Activated T-cell treated with anti-CD3 and anti-CD28 coated beads for 48 hours (primary cell): ENCODE measurements at places on chromosomes 5 and 9.

DNA sequence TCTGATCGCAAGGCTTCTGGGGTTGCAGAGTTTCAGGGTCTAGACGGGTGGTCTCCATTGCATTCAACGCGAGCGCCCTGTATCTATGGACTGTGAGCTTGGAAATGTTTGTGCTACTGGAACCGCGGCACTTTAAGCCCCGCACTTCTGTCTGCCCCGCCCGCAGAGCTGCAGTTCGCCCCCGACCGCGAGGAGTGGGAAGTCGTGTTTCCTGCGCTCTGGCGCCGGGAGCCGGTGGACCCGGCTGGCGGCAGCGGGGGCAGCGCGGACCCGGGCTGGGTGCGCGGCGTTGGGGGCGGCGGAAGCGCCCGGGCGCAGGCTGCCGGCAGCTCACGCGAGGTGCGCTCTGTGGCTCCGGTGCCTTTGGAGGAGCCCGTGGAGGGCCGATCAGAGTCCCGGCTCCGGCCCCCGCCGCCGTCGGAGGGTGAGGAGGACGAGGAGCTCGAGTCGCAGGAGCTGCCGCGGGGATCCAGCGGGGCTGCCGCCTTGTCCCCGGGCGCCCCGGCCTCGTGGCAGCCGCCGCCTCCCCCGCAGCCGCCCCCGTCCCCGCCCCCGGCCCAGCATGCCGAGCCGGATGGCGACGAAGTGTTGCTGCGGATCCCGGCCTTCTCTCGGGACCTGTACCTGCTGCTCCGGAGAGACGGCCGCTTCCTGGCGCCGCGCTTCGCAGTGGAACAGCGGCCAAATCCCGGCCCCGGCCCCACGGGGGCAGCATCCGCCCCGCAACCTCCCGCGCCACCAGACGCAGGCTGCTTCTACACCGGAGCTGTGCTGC, 1.0 kb downstream of the ADAMTS19 start:
- DNase-seq = peak; percentile 17

DNA sequence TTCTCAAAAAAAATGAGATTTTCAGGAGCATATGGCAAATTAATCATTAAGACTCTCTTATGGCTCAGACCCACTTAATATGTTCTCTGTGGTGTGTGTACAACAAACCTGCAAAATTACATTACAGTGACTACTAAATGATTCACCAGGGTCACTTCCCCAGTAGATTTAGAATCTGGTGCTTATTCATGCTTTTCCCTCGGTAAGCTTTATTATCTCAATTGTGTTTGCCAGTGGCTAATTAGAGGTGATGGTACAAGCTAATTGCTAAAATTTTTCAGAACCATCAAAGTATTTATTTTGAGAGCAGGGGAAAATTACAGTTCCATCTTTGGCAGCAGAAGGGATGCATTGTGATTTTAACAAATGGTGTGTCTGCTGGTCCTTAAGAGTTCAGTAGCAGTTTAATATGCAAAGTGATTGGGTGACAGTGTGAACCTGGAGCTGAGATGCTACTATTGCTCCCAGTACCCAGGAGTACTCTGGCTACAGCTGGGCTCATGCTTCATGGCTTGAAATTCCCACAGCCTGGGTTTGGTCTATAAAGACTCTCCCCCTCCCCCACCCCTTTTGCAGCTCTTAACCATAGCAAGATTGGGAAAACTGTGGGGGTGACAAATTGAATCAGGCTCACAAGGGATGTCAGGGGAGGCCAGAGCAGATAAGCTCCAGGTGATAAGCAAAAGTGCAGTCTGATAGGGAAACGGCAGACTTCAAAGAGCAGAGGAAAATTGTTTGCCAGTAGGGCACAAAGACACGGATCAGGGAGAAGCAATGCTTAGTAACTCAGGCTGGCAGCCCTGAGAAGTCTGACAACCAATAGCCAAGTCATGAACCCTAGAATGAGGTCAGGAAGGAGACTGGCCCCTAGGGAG, 92.8 kb upstream of the RAD23B start:
- DNase-seq = no peak

- no peak for DNase-seq
These were observed 87.3 kb upstream of the CCNG1 start for GRCh38 chr5:163350083-163350482.

DNA sequence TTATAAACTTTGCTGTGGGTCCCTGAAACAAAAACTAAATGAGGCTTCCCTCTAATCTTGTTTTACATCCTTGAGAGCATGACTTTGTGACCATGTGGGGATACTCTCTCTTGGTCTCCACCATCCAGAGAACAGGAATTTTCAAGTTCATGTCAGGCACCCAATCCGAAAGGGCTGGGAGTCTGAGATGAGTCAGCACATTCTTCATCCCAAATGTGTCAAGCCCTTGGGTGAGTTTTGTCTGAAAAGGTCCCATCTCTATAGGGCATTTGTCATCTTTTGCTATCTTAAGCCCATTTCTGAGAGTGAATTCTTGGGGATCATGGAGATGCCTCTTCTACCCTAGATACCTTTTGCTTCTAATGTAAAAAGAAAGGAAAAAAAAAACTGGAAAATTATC, 26.9 kb upstream of the RAPGEF6 start:
- no peak for DNase-seq

- no peak for DNase-seq
These were observed 48.2 kb downstream of the CXXC5 start for GRCh38 chr5:139696167-139696893.

GRCh38 chr5:94245608-94246007, 372.8 kb downstream of the KIAA0825 start:
- no peak for DNase-seq

GRCh38 chr9:219670-220365, 5.2 kb downstream of the DOCK8 start:
- no peak for DNase-seq

GRCh38 chr9:14155237-14155636, 158.7 kb downstream of the NFIB start:
- no peak for DNase-seq
